ENCODE measurements at places on chromosomes 5 and 9.

- no peak for DNase-seq
Observed at GRCh38 chr9:78239506-78239905, 3.6 kb downstream of the CEP78 start.

DNA sequence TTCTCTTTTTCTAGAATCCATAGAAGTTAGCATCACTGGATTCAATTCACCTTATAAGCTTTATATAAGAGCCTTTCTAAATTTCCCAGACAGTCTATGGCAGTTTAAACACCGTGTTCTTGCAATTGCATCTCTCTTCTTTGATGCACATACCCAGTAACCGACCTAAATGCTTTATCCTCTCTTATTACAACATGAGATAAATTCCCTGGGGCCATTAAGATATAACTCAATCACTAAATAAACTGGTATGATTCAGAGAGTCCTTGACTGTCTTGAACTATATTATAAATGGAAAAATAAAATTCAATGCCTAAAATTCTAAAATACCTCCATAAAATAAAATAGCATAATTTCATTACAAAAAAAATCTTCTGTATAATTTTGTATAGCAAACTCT is 98.1 kb downstream of the DIRAS2 start:
- DNase-seq: no peak

DNA sequence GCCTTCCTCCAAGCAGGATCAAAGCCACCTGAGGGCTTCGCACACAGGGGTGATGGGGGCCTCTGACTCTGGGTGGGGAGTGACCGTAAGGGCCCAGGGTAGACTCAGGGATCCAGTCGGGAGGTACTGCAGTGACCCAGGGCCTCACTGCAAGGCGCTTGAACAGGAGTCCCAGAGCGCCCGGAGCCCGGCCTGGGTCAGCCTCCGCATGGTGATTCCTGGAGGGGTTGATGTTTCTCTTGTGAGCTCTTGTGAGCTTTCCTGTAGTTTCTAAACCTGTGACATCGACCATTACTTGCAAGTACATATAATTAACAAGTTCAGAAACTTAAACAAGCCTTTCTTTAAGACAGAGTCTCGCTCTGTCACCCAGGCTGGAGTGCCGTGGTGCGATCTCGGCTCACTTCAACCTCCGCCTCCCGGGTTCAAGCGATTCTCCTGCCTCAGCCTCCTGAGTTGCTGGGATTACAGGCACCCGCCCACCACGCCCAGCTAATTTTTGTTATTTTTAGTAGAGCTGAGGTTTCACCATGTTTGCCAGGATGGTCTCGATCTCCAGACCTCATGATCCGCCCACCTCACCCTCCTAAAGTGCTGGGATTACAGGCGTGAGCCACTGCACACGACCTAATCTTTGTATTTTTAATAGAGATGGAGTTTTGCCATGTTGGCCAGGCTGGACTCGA is 19.8 kb downstream of the PTGES start:
- DNase-seq: no peak

DNA sequence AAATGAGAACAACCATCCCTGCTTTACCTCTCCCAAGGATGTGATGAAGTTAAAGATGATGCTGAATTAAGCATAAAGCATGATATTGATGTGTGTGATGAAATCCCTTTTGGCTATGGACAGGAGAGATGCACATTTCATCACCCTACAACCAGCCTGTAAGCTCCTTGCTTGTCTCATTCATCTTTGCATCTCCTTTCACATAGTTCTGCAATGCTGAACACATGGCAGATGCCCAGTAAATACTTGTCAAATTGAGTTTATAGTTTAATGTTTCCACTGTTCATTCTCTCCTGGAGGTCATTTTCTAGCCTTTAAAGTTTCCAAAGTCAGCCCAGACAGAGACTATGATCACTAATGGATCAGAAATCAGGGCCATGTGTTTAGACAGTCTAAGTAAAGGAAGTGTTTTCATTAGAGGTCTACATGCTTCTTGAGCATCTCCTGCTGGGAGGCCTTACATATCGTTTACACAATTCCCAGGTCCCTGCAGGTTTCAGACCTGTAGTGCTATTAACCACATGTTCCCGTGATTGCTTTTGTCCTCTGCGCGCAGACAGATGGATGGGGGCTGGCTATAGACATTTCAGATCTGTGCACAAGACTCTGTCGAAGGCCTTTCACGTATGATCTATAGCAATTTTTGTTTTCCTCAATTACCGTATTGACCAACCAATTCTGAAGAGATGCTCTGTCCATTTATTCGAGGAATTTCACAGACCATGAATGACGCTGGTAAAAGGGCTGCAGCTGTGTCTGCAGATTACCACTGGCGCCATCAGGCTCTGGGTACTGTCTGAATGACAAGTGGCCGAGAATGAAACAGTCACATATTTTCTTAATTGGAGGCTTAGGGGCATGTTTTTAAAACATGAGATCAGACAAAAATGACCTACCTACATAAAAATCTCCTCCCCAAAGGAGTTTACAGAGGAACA is 49.0 kb upstream of the CKMT2 start:
- DNase-seq: no peak

DNA sequence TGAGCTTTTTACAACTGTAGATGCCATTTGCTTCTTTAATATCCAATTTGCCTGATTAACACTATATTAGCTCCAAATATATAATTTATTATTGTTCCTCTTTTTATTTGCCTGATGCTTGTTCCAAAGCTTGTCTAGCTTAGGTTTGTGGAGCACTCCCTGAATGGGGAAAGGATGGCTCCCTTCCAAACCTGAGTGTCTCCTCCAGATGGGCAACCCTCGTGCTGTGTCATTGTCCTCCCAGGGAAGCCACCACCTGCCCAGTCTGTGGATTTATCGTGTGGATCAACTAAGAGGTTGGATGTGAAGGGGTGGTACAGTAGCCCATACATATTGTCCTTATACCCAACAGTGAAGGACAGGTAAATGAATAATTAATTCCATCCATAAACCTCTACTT is 404.9 kb downstream of the CDK5RAP2 start:
- DNase-seq: no peak

DNA sequence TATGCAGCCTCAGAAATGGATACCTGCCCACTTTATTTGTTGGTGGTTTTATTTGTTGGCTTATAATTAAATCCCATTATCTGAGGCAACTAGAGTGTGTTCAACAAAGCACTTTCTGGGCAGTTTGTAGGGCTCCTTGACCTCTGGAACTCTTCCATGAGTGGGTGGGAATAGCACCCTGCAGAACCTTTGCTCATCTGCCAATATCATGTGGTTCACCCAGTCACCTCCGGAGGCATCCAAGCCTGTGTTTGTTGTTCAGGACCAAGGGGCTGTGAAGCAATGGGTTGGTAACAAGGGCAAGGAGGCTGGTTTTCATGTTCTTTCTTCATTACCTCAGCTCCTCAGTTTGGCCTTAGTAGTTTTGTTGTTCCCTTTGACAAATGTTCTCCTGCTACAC is 314.0 kb downstream of the NDUFS4 start:
- DNase-seq: no peak

GRCh38 chr9:4266602-4267001 is 33.3 kb downstream of the GLIS3 start:
- DNase-seq: no peak

GRCh38 chr9:16459421-16460148 is 410.9 kb downstream of the BNC2 start:
- no peak for DNase-seq

GRCh38 chr5:50717651-50718050 is 51.2 kb downstream of the PARP8 start:
- DNase-seq: no peak

GRCh38 chr5:43063721-43064171 is 23.6 kb upstream of the ANXA2R start:
- no peak for DNase-seq

DNA sequence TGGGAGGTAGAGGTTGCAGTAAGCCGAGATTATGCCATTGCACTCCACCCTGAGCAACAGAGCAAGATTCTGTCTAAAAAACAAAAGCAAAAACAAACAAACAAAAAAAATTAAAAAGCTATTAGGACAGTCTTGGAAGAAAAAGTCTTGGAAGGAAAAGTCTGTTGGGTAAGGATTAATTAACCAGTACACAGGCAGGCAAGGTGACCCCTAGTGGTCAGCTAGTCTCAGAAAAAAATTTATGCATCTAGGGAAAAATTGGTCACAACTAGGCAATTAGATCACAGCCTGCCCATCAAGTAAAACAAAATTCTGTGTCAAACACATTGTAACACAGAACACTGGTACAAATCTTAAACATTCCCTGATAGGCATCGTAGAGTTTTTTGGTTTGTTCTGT is 6.7 kb upstream of the ANKRD18B start:
- DNase-seq: no peak
